GM23338 (cell line): ENCODE measurements at places on chromosomes 7 and 10.

GRCh38 chr7:8382004-8382730 lies 51.2 kb upstream of the NXPH1 start:
- no peak for DNase-seq

DNA sequence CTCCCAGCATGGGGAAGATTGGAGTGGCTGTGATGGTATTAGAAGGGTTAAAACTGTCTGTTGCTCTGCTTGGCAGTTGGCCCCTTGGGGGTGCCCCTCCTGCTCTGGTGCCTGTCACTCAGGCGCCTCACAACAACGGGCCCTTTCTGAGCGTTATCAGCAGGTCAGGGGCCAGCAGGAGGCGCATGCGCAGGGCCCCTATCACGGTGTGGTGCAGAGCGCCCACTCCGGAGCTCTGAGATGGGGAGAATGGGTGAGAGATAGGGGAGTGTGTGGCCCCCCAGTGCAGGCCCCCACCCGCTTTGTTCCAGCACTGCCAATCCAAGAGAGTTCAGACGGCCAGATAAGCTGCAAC lies 24.8 kb downstream of the GBX1 start:
- DNase-seq, result peak; percentile 53

DNA sequence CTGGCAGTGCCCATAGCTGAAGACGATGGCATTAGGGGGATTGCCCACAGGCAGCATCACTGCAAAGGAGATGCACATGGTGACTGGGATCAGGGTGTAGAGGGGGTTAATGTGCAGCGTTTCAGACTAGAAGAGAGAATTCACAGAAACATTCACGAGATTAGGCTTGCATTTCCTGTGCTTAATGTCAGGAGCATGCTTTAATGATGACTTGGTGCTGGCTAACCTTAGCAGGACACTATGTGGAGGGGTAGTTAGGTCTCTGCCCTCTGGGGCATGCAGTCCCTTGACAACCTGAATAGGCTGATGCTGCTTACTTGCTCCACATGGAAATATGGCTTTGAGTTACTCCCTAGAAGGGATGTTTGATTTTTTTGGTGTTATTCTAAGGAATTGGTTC lies 21.8 kb downstream of the STMP1 start:
- no peak for DNase-seq

- DNase-seq, result no peak
These were observed 33.0 kb downstream of the BAMBI start for GRCh38 chr10:28710202-28710886.

- peak; percentile 41 for DNase-seq
These were observed 580 bp downstream of the EEPD1 start for GRCh38 chr7:36153571-36154097.

GRCh38 chr10:70954381-70955176 lies 66.2 kb upstream of the PCBD1 start:
- DNase-seq, result no peak

DNA sequence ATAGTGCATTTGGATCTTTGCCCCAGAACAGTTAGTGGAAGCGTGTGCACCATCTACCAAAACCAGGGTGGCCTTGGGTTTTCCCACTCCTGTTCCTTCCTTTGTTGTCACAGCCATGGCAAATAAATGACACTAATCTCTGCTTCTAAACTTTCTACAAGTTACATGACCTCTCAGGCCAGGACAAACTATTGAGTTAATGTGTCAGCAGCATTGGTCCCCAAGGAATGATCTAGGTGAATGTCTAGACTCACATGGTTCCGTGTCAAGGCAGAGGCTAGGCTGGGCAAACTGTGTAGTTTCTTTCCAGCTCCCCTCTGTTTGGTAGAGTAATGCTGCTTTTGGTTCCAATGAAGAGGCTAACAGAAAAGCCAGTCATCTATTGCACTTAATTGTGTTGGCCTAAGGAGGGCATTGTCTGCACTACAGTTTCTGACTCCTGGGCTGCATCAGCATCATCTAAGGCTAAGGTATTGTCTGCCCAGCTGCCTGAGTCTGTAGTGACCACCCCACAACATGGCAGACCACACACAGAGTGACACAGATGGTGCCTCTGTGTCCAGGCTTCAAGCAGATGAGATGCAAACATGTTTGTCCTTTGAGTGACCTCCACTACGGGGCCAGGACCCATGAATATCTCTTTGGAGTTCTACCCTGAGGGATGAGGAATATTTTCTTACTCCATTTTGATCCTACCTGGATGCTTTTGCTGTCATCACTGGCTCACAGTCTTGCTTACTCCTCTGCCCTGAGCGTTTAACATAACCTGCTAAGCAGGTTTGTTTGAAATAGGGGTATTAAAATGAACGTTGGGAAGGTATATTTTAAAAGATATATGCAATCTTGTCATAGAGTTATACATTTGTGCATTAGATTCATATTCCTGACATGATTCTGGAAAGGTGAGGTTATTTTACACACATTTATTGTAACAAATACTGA lies 1.7 kb downstream of the CYP3A4 start:
- peak; percentile 29 for DNase-seq

- peak; percentile 72 for DNase-seq
These were observed 194.9 kb downstream of the SUGCT start for GRCh38 chr7:40329601-40330153.

- no peak for DNase-seq
These were observed 387.8 kb downstream of the GRID1 start for GRCh38 chr10:85978566-85979358.

- DNase-seq, result no peak
These were observed 171.9 kb upstream of the CACNA2D1 start for GRCh38 chr7:82615527-82615926.

DNA sequence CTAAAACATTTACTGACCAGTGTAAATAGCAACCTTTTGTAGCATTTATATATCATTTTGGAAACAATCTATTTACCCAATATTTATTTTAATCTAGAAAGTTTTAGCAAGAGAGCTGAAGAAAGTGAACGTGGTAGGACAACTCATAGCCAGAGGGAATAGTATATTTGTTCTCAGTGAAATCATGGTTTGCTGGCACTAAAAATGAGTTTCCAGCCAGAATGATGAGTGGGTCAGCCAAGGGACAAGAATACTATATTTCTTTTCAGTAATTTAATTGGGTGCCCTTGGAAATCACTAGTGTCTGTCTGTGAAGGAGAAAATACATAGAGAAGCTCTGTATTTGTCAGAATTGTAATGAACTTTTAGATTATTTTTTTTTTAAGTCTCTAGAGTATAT lies 74.9 kb downstream of the MINPP1 start:
- DNase-seq, result no peak

DNA sequence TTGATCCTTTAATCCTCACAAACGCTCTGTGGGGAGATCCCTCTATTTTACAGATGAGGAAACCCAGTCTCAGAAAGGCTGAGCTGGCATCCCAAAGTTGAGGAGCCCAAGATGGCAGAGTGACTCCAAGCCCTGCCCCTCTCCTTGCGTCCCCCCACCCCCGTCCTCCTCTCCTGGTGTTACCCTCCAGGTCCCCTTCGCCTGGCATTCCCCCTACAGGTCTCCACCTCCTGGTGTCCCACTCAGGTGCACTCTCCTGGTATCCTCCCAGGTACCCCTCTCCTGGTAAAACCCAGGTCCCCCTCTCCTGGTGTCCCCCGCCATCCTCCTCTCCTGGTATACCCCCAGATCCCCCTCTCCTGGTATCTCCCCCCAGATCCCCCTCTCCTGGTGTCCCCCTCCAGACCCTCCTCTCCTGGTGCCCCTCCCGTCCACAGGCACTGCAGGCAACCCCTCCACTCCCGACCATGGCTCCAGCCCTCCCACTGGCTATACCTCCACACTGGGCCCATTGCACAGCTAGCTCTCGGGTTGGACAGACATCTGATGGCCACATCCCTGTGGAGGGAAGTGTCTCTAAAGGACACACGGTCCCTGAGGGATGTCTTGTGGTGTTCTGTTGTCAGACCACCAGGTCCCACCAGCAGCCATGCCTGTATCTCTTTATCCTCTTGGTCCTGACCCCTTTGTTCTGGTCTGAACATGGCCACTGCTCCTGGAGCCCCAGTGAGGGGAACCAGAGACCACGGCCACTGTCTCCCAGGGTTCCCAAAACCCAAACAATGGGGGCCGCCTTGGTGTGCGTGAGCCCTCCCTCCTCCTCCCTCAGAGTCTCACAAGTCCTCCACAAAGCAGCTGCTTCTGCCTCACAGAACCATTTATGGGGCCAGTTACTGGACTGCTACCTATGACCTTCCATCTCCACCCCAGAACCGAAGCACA lies 37.2 kb downstream of the CALML3 start:
- no peak for DNase-seq

DNA sequence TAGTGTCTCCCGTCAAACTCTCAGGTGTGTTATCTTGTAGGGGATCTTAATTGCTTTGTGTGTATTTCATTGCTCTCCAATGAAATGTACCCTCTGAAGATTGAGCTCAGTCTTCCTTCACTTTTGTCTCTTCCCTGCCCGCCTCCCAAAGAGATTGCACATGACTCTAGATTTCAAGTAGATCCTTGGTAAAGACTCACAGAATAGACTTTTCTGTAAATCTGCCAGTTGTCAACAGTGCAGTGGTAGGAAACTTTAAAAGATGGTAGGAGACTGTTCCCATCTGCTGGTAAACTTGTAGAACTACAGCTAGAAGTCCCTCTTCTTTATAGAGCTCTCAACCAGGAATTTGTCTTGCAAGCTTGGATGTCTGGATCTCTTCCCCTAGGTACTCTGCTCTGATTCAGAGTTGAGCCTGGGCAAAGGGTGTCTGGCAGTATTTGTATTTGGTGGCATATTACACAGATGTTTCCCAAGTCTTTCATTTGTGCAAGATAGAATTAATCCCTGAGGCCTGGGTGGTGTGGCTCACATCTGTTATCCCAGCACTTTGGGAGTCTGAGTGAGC lies 9.6 kb downstream of the CCL26 start:
- DNase-seq, result peak; percentile 88

DNA sequence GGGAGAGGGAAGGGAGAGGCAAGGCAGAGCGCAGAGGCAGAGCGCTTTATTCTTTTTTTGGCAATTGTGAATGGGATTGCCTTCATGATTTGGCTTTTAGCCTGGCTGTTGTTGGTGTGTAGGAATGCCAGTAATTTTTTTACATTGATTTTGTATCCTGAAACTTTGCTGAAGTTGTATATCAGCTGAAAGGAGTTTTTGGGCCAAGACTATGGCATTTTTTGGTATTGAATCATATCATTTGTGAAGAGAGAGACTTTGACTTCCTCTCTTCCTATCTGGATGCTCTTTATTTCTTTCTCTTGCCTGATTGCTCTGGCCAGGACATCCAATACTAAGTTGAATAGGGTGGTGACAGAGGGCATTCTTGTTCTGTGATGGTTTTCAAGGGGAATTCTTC lies 291.3 kb downstream of the REEP3 start:
- no peak for DNase-seq

- DNase-seq, result no peak
These were observed 18.6 kb downstream of the GNAT3 start for GRCh38 chr7:80493121-80493849.

DNA sequence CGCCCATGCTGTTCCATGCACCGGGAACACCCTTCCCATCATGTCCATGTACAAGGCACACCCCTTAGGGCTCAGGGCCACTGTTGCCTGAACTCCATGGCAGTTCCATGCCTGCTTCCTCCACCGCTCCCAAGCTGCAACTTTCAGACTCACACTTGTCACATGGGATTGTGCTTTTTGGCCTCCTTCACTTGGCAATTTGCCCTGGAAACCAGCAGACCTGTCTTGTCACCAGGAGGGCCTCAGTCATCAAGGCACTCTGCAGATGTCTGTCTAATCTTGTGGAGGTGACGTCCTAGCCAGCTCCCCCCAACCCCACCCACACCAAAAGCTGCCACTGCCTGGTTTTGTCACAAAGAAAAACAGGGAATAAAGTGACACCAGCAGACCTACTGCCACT lies 47.5 kb downstream of the CARD11 start:
- DNase-seq, result no peak

GRCh38 chr7:17640730-17641377 lies 299.4 kb downstream of the SNX13 start:
- DNase-seq, result peak; percentile 84

DNA sequence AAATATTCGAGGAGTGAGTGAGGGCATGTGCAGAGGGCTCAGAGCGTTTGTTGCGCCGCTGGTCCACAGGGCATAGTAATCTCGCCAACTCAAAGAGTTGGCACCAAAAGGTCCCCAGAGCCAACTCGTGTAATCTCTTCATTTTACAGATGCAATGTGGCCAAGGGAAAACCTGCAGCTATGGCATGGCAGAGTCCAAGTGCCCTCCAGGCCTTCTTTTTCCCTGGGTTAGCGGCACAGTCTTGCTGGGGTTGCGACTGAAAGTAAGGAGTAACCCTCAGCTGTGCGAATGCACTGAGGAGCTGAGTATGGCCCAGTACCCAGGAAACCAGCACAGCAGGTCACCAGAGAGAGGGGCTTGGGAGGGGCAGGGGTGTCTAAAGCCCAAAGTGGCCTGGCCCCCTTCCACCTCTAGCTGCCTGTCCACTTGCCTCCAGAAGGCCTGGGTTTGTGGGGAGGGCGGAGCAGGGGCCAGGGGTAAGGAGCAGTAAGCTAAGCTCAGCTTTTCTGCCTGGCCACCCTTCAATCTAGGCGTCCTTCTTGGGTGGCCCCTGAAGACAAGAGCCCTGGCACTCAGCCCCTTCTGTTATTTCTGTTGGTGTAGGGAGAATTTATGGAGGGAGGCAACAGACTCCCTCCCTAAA lies 3.3 kb upstream of the GAD2 start:
- peak; percentile 64 for DNase-seq

DNA sequence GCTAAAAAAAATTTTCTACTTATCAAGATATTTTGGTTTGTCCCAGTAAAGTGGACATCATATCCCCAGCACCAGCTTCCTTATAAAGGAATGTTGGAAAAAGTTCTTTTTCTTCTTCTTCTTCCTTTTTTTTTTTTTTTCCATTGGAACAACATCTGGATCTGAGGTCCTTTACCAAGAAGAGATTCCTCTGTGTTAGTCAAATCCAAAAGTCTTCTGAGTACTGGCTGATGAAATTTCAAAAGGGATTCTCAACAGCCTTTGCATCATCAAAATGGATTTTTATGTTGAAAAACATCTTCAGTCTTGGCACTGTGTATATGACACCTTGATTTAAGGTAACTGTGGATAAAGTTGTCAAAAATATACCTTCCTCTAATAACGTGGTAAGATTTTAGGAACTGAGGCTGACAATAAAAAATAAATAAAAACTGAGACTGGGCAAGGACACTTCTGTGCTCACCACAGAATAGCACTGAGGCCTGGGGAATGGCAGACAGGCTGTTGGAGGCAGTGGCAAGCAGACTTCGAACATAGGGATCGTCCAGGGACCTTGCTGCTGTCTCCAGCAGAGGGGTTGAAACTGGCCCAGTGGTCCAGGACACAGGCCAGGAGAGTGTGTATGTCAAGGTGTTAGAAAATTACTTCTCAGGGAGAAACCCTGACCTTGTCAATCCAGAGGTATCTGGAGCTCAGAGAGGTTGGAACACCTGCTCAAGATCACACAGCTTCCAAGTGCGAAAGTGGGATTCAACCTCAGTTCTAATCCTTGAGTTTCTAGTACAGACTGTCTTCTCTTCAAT lies 130.4 kb downstream of the PTPN20 start:
- DNase-seq, result no peak
